ENCODE measurements at places on chromosomes 4 and X.

DNA sequence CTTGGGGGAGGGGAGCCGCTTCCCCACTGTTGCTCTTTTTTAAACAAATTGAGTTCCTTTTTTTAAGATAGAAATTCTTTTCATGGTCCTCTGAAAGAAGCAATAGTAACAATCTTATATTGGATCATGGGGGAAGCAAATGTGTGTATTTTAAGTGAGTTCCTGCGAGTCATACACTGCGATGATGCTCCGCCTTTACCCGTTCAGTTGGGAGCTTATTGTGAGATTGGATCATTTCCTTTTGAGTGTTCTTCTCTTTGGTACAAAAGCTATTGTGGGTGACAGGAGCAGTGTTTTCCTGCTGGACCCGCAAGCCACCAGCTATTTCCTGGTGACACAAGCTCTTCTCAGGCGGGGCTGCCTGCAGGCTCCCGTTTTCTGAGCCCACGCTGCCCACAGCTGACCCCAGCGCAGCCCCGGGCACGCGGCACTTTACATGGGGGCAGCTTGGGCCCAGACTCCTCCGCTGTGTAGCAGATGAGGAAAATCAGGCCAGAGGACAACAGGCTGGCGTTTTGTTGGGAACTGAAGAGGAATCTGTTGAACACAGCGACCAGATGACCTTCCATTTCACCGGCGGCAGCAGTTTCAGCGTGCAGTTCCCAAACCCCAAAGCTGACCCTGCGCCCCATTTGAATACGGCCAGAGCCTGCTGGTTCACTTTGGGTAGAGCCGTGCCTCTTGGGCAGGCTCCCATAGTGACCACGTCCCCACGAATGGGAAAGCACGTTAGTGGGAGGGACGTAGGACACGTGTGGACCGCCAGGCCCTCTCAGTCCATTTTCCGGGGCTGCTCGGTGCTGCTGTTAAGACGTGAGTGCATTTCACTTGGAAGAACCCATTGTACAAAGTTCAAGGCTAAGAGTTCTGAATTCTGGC is 12.2 kb downstream of the TADA2B start:
- no peak for ATAC-seq

DNA sequence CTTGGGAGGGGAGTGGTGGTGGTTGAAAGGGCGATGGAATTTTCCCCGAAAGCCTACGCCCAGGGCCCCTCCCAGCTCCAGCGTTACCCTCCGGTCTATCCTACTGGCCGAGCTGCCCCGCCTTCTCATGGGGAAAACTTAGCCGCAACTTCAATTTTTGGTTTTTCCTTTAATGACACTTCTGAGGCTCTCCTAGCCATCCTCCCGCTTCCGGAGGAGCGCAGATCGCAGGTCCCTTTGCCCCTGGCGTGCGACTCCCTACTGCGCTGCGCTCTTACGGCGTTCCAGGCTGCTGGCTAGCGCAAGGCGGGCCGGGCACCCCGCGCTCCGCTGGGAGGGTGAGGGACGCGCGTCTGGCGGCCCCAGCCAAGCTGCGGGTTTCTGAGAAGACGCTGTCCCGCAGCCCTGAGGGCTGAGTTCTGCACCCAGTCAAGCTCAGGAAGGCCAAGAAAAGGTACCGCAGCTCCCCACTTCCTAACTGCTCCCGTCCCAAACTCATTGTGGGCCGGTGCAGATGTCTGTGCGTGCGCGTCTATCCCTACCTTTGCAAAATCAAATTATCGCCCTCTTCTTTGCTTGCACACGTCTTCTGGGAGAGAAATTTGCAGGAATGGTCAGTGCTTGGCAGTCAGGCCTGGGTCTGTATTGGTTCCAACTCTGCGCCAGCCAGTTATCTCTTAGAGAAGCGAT is 533 bp downstream of the IL15 start:
- peak; percentile 77 for ATAC-seq

DNA sequence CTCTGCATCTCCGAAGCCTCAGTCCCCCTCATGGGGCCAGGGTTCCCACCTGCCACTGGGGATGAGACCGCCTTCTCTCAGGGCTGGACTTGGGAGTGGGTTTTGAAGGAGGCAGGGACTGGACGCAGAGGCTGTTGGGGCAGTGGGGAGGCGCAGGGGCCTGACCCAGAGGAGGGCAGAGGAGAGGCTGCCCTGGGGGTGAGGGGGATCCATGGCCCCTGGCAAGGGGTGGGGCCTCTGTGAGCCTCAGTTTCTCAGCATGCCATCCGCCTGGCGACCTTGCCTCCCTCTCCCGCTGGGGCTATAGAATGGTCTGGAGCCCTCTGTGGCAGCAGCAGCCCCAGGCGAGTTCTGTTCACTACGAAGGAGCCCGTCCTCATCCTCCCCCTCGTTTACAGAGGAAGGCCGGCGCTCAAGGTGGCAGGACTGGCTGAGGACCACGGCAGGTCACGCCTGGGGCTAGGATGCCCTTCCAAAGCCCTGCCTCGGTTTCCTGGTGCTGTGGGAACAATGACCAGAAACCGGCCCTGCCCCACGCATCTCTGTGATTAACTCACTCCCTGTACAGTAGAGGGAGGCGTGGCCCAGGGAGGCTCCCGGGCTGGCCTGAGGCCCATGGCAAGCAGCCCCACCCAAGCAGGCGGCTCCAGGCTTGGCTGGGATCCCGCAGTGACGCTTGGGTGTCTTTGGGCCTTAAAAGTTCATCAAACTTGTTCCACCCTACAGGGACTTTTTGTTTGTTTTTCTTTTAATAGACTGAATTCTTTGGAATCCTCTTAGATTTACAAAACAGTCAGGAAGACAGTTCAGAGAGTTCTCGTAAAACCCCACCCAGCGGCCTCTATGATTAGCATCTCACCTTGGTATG is 16.0 kb upstream of the SH3TC1 start:
- peak; percentile 52 for ATAC-seq

- ATAC-seq: peak; percentile 53
Measured at GRCh38 chr4:112813790-112814189, 176.8 kb downstream of the LARP7 start.

DNA sequence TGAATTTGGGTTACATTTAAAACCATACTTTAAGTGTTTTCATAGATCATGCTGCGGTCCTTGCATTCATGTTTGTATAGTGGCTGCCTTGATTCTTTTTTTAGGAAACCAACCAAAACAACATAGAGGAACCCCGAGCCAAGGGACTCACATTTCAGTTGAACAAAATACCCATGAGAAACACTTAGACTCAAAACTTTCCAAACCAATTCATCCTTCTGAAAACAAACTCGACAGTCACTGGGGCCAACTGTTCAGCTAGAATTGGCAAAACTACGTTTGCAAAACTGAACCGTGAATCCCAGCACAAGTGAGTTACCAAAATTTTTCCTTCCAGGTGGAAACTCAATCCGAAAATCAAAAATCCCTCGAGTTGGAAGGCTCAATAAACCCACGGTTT is 1.4 kb downstream of the ADGRA3 start:
- no peak for ATAC-seq

GRCh38 chrX:10310511-10310910 is 153.7 kb downstream of the CLCN4 start:
- ATAC-seq: no peak

DNA sequence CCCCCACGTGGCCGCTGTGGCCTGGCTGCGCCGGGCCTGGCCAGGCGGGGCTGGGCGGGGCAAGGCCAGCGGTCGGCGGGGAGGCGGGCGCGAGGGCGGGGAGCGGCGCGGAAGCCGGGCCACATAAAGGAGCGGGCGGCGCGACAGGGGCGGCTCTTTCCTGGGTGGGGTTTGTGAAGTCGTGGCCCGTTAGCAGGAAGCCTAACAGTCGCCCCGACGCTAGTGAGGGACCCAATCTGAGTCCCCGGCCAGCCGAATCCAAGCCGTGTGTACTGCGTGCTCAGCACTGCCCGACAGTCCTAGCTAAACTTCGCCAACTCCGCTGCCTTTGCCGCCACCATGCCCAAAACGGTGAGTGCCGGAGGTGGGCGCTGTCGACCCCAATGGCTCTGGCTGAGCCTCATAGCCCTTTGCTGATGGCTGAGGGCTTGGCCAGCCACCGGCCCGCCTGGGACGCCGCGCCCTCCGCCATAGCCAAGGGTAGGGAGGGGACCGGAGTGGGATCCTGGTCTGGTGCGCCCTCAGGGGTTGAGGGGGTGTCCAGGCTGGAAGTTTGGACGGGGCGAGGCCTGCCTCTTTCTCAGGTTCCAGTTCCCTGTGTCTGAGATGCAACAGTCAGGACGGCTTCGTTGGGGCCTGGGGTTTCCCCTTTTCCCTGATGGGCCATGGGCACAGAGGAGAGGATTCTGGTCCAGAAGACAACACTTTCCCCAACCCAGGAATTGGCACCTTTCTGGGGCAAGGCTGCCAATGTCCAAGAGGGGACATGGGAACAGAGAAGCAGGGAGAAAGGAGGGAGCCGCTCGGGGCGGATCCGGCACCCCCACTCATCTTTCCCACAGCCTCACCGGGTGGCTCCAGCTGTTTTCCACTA is at the start of gene MSN:
Gene MSN (plus strand): TSS at position 152 of the 874 bp plus-strand sequence. CDS start 188 bp downstream, at position 340.
- peak; percentile 90 for ATAC-seq

- no peak for ATAC-seq
Measured at GRCh38 chrX:73851014-73852009, 288.3 kb downstream of the CHIC1 start.

DNA sequence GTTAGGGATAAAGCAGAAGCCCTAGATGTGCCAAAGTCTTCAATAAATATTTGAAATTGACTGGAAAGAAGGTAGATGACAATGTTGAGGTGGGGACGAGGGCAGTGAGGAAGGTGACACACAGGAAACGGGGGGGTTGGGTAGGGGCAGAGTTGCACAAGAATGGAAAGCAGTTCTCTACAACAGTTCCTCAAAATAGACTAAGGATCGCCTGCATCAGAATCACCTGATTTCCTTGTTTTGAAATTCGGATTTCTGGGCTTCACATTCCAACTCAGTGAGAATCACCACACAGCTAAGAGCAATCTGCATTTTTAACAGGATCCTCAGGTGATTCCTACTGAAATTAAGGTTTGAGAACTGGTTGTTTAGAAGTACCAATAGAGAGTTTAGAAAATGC is 70.6 kb downstream of the ARFIP1 start:
- ATAC-seq: peak; percentile 76

- no peak for ATAC-seq
Measured at GRCh38 chr4:76029300-76029699, 6.0 kb upstream of the CXCL10 start.

DNA sequence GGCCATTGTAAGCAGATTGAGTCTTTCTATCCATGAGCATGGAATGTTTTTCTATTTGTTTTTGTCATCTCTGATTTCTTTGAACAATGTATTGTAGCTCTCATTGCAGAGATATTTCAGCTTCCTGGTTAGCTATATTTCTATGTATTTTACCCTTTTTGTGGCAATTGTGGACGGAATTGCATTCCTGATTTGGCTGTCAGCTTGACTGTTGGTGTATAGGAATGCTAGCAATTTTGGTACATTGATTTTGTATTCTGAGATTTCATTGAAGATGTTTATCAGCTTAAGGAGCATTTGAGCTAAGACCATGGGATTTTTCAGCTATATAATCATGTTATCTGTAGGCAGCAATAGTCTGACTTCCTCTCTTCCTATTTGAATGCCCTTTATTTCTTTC is 154.6 kb downstream of the GUCY2F start:
- ATAC-seq: no peak

DNA sequence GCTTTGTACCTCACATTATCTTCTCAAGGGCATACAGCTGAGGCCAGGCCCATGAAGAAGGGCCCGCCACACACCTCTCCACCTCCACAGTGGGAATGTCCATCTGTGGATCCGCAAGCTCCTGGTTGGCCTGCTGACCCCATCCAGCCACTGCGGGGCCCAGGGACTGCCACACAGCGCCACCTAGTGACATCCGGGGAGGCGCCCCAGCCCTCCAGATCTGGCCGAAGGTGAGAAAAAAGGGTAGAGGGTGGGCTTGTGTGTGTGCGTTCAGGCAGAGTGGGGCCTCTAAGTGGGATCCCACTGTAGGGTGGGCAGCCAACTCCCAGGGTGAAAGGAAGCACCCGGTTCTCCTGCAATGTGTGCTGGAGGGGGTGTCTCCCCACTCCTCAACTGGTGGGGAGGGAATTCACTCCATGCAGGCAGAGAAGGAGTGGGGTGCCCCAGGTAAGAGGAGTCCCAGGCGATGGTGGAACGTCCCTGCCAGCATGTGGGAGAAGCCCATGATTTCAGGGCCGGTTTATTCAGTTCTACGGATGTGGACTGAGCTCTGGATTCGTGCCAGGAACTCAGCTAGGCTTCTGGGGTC is 117.3 kb downstream of the ENPP6 start:
- ATAC-seq: no peak

GRCh38 chrX:9586992-9587392 is 122.1 kb downstream of the TBL1X start:
- ATAC-seq: no peak

GRCh38 chr4:10311939-10312338 is 145.3 kb downstream of the ZNF518B start:
- ATAC-seq: no peak

- no peak for ATAC-seq
Measured at GRCh38 chr4:13455411-13455810, 28.7 kb downstream of the RAB28 start.

- no peak for ATAC-seq
Measured at GRCh38 chr4:40394236-40394635, 59.1 kb downstream of the CHRNA9 start.

DNA sequence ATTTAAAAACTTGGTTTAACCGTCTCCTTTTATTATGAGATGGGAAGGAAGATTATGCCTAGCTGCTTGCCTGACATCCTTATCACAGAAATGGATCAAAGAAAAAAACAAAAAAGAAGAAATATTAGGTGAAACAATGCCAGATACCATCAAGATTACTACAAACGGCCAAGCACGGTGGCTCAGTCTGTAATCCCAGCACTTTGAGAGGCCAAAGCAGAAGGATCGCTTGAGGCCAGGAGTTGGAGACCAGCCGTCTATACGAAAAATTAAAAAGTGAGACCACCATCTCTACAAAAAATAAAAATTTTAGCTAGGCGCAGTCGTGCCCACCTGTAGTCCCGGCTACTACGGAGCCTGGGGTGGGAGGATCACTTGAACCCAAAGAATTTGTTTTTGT is 2.3 kb downstream of the FRYL start:
- ATAC-seq: no peak

GRCh38 chrX:136710325-136710951 is 62.5 kb downstream of the CD40LG start:
- ATAC-seq: peak; percentile 69

DNA sequence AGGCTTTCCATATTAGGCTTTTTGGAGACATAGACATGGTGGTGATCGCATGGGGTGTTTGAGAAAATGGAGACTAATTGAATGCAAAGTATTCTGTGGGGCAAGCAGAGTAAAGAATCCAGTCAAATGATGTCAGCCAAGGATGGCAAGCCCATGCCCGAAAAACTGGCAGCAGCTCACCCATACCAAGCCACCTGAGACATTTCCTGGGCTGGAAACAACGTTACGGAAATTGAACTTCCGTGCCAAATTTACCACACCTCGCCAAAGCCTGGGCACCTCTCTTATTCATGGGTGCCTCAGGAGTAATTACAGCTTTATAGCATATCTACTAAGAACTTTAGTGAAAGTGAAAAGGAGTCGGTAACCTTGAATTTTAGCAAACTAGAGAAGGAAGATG is 166.4 kb downstream of the CBR4 start:
- no peak for ATAC-seq

Measured in stimulated activated memory B cell treated with anti-CD40 and anti-IgM and Interleukin-4, amounts not matched to agents 10 μg/mL and 1 μg/mL and 100 μg/mL, for 72 hours (primary cell).